ENCODE measurements at places on chromosomes 5 and 9. TPM values are rescaled to one million over a fixed set of nuclear protein-coding genes. Genes with fewer than 3 reads are reported as not detected.

- DNase-seq = no peak
Observed at GRCh38 chr5:85604378-85604777, 1013.4 kb upstream of the COX7C start.

- no peak for DNase-seq
Observed at GRCh38 chr5:148540647-148541046, 113.7 kb downstream of the HTR4 start.

SHB gene
- 19.3 TPM for total RNA-seq

LTC4S gene
- total RNA-seq = 9.6 TPM

All from mesenteric fat pad (tissue), 1 donor.